ENCODE measurements at places on chromosomes 16 and 17.
A peak's percentile ranks its signal among the peaks of the same experiment; 100 is the strongest.

GRCh38 chr16:28897826-28898225 lies 19.5 kb downstream of the ATP2A1 start:
- no peak for DNase-seq

- DNase-seq, result no peak
Observed at GRCh38 chr17:17924131-17924856, 47.9 kb downstream of the TOM1L2 start.

DNA sequence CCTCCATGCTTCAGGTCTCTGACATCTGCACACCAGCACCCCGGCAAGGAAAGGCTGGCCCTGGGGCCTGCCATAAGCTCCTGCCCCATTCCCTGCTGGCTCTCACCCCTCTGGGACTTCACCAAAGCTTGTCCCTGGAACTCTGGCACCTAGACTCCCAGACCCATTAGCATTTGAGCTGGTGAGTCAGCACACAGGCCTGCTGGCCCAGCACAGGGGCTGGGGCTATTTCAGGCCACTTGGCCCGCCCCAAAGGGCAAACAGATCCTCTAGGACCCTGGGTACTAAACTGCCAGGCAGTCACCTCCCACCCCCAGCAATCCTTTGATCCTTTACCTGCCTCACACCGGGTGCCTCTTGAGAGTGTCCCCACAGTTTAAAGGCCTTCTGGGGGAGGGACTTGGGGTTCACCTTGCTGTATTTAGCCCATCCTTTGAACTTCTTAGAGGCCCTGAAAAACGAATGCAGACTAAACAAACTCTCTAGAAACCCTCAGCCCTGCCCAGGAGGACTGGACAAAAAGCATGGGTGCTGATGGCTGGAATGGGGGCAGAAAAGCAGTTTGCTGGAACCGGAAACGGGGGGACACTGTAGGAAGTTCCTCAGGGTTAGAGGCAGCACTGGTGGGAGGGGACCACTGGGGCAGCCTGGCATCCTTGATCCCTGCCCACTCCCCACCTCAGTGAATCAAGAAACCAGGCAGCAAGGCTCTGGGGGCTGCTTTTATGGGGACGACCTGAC lies 3.2 kb upstream of the SAMD14 start:
- DNase-seq, result no peak

DNA sequence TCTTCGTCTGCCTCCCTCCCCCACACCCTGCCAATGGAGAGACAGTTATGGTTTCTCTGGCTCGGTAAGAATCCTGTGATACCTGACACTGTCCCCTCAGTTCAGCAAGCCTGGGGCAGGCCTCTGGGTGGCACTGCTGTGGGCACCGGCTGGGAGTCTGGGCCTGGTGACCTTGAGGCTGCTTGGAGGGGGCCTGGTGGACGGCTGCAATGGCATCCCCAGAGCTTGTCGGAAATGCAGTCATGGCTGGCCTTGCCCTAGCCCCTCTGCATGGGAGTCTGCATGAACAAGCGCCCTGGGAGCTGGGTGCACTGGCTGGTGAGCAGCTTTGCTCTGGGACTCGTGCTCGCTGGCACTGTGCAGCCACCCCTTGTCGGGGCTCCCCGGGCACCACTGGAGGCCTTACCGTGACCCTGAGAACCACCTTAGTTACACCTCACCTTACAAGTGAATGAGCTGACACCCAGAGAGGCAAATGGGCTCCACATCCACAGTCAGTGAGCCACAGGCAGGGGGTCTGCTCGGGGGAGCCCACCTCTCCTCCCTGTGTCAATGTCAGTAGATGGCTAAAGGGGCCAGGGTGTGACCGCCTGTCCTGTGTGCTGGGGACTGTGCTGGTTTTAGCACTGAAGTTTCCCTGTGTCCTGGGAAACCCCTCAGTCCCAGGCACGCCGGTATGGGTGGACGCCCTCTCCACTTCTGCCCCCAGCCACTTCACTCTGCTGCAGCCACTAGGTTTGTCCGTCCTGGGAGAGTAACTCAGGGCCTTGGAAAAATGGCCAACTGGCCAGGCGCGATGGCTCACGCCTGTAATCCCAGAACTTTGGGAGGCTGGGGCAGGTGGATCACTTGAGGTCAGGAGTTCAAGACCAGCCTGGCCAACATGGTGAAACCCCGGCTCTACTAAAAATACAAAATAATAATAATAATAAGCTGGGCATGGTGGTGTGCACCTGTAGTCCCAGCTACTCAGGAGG lies 1.4 kb downstream of the LGALS3BP start:
- no peak for DNase-seq

DNA sequence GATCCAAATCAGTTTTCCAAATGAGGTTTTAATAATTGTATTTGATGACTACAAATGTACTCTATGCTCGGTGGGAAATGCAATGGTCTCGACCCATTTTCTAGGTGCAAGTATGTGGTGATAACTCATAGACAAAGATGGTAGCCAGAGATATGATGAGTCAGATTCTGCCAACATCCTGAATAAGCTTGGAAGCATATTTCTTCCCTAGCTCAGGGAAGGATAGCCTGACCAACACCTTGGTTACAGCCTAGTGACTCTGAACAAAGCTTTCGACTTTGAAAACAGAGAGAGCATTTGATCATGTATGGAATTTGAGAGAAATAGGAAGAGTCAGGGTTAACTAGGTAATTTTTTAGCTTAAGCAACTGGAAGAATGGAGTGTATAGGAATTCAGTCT lies 128.3 kb upstream of the MYOCD start:
- DNase-seq, result no peak

DNA sequence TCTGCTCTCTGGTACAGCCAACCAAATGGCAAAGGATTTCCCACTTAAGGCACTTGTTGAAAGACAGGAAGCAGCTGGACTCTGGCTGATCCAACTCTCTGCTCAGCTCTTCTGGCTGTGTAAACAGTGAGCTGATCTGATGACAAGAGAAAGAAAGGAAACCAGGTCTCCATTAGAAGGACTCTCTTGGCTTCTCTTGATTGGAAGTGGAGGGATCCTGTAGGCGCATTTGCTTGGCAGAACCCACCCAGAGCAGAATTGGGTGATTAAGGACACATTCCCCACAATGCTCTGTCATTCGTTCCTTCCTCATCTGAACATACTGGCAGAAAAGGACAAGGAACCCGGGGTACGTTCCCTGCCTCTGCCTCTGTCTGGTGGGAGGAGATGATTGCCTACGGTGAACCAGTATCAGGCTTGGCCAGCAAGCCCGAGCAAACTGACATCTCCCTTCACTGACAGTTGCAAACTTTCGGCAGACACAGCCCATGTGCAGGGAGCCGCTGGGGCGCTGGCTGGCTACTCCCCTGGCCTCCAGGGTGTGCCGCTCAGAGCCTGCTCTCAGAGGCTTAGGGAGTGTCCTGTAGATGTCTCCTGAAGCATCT lies 29.1 kb downstream of the LDHD start:
- DNase-seq, result no peak

- DNase-seq, result no peak
Observed at GRCh38 chr16:19294156-19294649, 8.7 kb downstream of the CLEC19A start.

DNA sequence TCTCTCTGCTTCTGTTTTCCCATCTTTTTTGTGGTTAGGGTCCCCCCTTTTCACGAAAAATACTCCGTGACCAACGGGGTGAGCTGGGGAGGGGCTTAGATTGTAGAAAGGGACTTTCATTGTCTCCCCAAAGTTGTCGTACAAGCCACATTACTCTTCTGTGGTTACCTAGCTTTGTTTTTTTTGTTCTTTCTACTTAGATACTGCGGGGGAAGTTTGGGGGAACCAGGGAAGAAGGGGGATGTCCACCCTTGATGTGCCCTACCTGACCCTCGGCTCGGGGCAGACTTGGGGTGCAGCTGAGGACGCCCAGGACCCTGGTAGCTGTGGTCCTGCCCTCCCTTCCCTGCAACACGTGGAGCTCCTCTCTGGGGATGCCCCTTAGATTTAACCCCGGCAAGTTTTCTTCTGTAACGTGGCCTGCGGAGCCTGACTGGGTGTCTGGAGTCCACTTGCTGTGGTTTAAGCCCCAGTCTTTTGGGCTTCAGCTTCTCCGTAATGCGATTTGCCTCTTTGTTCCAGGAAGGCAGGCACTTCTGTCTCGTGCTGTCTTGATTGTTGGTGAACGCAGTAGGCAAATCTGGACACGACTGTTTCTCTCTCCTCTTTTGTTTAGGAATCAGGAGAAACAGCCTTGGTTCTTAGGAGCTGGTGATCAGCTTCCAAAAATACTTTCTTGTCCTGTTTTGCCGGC lies 892 bp downstream of the ABCC1 start:
- DNase-seq, result no peak

GRCh38 chr16:66740533-66740932 lies 10.9 kb downstream of the DYNC1LI2 start:
- no peak for DNase-seq

DNA sequence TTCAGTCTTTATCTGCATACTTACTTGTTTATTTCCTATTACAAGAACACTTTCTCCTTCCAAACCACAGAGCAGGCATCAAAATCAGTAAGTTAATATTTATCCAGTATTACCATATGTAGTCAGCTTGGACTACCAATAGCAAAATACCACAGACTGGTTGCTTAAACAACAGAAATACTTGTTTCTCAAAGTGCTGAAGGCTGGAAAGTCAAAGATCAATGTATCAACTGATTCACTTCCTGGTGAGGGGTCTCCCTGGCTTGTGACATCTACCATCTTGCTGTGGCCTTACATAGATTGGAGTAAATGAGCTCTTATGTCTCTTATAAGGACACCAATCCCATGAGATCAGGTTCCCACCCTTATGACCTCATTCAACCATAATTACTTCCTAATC lies 2.6 kb downstream of the STXBP4 start:
- DNase-seq, result no peak

DNA sequence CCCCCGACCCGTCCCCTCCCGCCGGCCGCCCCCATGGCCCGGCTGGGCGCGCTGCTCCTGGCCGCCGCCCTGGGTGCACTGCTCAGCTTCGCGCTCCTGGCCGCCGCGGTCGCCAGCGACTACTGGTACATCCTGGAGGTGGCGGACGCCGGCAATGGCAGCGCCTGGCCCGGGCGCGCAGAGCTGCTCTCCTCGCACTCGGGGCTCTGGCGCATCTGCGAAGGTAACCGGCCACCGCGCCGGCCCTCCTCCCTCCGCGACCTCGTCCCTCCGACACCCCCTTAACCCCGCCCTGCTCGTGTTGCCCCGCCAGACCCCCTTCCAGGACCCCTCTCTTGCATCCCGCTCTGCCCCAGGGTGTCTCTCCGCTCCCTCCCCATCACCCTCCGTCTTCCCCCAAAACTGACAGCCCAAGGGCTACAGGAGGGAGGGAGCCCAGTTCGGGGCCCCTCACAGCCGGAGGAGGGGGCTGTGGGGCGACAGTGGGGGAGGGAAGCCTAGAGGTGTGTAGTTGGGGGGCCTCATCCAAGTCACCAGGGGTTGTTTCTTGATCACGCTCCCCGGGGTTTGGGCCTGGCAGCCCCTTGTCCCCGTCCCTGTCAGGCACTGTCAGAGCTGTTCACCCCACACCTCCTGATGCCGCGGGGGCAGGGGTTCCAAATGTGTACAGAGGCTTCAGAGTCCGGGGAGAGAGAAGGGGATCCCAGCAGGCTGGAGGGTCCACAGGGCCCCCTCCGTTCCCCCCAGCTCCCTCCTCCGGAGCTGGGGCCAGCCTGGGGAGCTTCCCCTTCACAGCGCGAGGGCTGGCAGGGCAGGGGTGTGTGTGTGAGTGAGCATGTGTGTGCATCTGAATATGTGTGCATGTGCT lies 794 bp downstream of the TMEM235 start:
- DNase-seq, result peak; percentile 76

DNA sequence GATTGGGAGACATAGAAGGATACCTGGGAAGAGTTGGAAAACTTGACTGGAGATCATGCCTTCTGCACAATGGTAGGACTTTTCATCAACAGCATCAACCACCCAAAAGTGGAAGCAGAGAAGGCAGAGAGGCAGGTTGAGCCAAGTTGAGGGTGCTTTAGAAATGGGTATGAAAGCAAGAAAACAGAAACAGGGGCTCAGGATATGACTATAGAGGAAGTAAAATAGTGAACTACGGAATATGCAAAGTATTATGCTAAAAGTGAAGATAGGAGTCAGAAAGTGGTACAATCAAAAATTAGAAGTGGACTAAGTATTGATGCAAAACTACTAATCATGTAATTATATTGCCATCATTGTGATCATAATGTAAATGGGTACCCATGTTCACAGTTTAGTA lies 16.1 kb upstream of the ARHGAP44 start:
- DNase-seq, result no peak

DNA sequence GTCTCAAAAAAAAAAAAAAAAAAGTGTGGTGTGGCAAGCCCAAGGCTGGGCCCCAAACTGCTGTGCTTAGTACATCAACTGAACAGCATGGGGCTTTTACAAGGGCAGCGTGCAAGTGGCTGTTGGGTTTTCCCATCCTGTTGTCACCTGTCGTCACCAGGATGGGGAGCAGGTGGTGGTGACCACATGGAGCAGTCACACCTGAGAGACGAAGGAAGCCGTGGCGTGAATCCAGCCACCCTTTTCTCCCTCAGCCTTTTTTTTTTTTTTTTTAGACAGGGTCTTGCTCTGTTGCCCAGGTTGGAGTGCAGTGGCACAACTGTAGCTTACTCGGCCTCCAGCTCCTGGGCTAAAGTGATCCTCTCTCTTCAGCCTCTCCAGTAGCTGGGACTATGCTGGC lies 4.1 kb upstream of the MRPL58 start:
- DNase-seq, result no peak

DNA sequence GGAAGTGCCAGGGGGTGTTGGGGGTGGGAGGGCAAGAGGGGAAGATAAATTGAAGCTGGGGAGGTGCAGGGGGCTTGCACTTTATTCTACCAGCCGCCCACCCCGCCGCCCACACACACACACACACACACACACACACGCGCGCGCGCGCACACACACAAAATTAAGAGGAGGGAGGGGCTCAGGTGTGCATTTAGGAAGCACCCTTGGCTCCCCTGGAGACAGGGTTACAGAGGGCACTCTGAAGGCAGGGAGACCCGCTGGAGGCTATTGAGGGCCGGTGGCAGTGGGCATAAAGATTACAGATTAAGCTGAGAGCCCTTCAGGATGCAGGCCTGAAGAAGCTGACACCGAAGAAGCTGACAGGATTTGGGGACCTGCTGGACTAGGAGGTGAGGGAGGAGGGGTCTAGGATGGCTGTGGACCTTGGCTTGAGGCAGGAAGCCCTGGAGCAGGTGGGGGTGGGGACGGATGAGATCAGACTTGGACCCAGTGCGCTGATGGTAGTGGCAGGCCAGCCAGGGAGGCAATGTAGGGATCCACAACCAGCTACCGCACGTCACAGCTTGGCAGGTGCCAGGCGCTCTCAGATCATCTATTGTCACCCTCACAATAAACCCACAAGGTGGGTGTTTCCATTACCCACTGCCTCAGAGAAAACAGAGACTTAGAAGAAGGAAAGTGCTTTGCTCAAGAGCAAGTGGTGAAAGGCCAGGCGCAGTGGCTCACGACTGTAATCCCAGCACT lies 772 bp upstream of the SAMD14 start:
- DNase-seq, result no peak

Measured in spleen (tissue), 13 donors.